ENCODE measurements at places on chromosomes 11 and 22.

DNA sequence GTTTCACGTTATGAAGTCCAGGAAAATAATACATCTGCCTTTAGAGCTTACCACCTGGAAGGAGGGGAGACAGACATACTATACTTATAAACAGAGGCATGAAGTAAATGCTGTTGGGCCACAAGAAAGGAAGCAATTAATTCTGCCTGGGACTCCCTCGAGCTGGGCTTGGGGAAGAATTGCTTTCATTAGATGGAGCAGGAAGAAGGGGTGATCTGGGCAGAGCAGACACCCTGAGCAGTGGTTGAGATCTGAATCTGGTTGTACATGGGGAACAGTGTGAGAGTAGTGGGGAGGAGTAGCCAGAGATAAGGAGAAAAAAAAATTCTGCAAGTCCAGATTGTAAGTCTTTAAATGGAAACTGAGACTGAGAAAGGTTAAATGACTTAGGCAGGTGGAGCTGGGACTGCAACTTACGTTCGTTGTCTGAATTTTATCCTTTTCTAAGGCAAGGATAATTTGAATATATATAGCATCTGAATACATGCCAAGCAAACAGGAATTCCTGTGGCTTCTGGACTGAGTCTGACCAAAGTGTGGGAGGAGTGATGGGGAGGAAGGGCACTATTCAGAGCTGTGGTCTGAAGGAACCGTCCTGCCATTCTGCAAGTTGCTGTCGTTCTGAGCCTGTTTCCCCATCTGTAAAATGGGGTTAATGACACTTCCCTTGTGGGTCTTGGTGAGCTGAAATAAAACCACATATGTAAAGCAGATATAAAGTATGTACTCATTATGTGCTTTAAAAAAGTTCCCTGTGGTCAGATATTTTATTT lies 7.9 kb downstream of the NCAM1 start:
- no peak for DNase-seq

- no peak for DNase-seq
Observed at GRCh38 chr11:114015117-114015516, 40.2 kb downstream of the HTR3A start.

- no peak for DNase-seq
Observed at GRCh38 chr22:38250643-38251340, 22.0 kb downstream of the TMEM184B start.

DNA sequence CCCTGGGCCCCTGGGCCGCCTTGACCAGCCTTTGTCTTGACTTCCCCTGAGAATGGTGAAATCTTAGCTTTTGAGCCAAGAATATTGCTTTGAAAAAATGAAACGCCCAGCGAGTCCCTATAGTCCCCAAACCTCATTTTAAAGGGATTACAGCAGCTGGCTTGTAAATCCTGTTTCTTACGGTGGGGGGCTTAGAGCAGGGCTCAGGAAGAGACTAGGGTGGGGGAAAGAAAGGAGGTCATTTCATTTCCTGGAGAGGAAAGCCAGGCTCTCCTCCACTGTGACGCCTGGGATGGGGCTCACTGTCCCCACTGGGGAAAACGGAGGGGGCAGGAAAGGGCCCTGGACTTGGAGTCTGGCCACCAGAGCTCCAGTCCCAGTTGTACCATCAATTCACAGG lies 72.2 kb upstream of the ALX4 start:
- DNase-seq, result no peak

- no peak for DNase-seq
Observed at GRCh38 chr22:21714786-21715185, 20.8 kb downstream of the YPEL1 start.

DNA sequence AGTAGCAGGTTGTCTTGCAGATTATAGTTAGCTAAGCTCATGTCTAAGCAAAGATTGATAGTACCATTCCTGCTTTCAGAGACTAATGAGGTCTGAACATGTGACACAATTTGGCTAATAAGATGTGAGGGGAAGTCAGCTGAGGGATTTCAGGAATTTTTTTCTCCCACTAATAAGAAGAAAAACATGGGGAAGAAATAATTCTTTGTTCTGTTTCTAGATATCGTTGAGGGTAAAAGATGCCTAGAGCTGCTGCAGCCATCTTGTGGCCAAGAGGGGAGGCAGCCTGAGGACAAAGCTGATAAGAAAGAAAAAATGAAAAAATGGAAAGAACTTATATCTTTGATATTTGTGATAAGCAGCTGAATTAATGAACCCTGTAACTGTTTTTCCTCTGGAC lies 1334.4 kb downstream of the LRRC4C start:
- no peak for DNase-seq

DNA sequence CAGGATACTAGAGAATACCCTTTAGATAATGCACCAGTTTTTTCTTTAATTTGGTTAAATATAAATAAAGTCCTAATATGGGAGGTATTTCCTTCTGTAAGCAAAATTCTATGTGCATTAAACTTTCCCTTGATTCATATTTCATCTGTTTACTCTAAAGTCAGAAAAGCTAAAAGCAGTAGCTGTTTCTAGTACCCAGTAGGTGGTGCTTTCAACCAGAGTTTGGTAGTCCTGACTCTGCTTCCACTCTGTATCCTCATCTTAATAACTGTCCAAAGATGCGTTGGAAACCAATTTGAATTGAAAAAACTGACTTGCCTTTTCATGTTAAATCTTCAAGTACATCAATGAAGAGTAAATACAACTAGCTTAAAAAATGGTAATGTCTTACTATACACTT lies 1065.2 kb downstream of the JRKL start:
- DNase-seq, result no peak

DNA sequence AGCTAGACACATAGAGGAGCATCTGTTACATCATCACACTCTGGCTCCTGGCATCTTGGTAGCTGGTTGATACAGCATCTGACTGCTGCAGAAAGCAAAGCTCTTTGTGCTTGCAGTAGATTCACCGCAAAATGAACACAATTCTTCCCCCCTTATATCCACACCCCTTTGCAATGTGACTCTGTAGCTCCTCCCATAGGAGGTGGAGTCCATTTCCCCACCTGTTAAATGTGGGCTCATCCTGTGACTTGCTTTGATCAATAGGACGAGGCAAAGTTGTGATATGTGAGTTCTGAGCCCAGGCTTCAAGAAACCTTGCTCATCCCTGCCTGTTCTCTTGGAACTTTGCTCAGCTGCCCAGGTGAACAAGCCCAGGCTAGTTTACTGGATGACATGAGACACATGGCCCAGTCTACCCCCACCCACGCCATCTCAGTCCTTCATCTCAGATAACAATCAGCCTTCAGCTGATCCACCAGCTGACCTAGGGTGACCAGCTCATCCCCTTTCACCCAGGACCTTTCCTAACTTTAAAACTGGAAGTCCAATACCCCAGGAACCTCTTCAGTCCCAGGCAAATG lies 272.2 kb downstream of the TENM4 start:
- no peak for DNase-seq

DNA sequence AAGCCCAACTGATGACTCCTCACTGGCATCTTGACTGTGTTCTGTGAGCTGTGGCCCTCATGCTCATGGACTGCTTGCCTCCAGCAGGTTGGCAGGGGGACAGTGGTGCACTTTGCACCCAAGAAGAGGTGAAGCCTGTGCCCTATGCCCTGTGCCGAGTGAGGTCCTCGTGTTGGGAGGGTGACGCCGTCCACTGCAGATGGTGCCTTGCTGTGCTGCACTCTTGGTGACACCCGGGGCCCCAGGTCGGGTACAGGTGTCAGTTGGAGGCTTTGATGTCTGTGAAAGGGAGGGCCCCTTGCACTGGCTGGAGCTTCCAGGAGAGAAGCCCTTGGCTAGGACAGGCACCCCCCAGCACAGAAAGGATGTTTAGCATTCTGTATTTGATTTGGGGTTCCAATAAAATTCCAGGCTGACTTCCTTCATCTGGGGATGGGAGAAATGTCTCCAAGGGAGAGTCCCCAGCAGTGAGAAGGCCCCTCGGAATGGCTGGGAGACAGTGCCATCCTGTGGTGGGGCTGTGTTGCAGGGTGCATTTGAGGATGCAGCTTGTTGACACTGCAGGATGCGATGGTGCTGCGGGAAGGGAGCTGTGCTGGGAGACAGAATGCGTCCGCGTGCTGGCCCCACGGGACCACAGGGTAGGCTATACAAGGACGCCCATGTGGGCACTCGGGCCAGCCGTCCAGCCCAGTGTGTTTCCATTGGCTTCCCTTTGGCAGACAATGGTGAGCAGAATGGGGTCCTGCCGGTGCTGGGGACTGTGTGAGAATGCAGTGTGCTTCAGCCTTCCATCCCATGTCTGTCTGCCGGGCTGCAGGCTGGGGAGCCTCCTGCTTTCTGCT lies 2.5 kb upstream of the ZDHHC8 start:
- DNase-seq, result no peak

GRCh38 chr11:97943493-97943892 lies 1077.3 kb upstream of the CNTN5 start:
- DNase-seq, result no peak
